ENCODE measurements at places on chromosomes 2 and 18. TPM values are rescaled to one million over a fixed set of nuclear protein-coding genes. Genes with fewer than 3 reads are reported as not detected.

The FSHR gene
- not detected for total RNA-seq

The BZW1 gene
- total RNA-seq = 229 TPM

The SATB2 gene
- 9.1 TPM for total RNA-seq

The HJURP gene
- 13.3 TPM for total RNA-seq

The SERPINB2 gene
- 0.99 TPM for total RNA-seq

The NR4A2 gene
- 2.3 TPM for total RNA-seq

The PCARE gene
- 0.18 TPM for total RNA-seq

The FBXO48 gene
- 0.53 TPM for total RNA-seq

The DAPL1 gene
- total RNA-seq = 9.6 TPM

The DGKD gene
- total RNA-seq = 32.5 TPM

The ARHGEF33 gene
- total RNA-seq = 4.1 TPM

The FABP1 gene
- total RNA-seq = 1.1 TPM

The MTHFD2 gene
- 14.2 TPM for total RNA-seq
